ENCODE measurements at places on chromosomes 7 and 10.

DNA sequence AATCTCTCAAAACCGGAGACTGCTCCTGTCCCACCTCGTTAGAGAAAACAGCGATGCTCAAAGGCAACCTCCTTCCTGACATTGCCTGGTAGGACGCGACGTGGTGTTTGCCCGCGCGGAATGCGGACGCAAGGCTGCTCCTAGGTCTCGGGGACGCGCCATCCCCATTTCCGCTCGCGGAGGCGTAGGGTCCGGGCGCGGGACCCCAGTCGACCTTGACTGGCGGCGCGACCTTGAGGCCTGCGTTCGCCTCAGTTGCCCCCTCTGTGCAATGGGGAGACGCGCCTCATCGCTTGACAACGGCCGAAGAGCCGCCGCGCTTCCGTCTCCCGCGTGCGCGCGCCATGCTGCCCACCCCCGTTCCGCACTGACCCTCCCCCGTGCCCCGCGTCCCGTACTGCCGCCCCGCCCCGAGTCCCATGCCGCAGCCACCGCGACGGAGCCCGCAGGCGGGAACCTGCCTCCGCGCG, 412 bp upstream of the PPIA start:
- no peak for DNase-seq

DNA sequence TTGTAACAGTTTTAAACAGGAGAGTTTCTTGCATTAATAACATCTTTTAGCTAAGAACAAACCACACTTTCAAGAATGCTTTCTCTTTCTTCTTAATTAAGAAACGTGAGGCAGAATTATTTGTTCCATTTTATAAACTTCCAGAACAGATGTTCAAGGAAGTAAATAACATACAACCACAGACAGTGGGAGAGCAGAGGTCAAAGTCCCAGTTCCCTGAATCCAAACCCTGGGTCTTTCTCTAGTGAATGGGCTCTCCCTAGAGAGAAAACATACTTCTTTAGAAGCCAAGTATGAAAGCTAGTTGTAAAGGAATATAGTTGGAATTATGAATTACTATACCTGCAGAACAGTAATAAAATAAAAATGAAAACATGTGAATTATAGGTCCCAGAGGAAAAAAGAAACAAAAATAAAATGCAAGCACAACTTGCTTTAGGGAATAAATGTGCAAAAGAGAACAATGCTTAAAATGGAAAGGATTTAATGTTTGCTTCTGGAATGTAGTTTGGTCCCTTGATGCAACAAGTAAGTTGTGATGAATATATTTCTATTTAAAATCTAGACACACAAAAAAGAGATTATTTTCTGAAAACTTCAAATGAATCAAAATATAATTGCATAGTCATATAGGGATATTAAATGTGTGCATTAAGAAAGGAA, 6.0 kb downstream of the OR6B1 start:
- DNase-seq: no peak

DNA sequence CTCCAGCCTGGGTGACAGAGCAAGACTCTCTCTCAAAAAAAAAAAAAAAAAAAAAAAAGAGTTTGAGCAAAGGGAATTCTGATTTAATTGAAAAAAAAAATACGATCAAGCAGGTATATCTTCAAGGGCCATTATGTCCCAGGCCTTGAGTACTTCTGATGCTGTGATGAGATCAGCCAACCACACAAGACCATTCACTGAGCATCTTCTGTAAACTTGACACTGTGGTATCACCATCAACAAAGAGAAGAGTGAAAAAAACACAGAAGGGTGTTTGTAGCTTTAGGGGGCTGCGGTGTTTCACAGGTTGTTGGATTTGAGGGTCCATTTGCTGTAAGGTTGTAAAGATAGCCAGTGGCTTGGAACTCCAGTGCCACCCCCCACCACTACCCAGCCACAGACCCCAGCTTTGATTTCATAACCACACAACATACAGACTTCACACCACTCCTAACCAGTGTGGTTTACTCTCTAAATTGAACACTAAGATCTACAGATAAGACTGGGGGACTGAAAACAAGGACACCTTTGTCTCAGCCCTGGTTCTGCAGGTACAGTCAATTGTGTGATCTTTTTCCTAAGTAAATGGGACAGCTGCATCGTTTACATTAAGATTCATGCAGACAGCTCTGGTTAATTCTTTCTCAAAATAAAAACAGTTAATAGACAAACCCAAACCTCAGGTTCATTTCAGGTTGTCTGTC, 66.4 kb downstream of the CDC123 start:
- no peak for DNase-seq

DNA sequence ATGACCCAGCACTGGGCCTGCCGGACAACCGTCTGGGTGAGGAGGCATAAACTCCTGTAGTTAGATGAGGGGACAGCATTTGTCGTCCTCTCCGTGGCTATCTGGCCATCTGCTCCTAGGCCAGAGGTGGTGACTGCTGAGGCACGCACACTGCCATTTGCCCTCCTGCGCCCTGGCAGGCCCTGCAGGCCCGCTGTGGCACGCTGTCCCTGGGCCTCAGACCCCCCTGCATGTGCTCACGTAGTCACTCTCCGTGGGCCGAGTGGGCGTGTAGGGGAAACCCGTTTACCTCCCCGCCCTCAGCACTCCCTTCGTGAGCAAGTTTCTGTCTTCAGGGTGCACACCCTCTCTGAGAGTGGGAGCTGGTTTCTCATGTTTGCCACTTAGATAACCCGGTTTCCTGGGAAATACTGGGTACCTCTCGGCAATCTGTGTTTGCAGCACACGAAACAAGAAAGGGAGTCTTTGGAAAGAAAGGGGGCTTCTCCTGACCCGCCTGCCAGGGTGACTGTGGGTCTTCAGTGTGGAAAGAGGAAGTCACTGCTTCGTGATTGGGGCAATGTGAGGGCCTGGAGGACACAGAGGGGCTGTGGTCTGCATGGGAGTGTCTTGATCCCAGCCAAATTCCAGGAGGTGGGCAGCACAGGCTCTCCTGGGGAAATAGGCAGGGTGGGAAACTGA, 10.8 kb downstream of the ADAMTS14 start:
- DNase-seq: no peak

- DNase-seq: no peak
Measured at GRCh38 chr10:63921908-63922467, 400.8 kb downstream of the REEP3 start.

GRCh38 chr7:117458977-117459583, 20.7 kb upstream of the CFTR start:
- no peak for DNase-seq

- DNase-seq: no peak
Measured at GRCh38 chr7:82294382-82294784, 149.2 kb downstream of the CACNA2D1 start.

GRCh38 chr7:105354383-105354782, 34.3 kb downstream of the SRPK2 start:
- DNase-seq: no peak

DNA sequence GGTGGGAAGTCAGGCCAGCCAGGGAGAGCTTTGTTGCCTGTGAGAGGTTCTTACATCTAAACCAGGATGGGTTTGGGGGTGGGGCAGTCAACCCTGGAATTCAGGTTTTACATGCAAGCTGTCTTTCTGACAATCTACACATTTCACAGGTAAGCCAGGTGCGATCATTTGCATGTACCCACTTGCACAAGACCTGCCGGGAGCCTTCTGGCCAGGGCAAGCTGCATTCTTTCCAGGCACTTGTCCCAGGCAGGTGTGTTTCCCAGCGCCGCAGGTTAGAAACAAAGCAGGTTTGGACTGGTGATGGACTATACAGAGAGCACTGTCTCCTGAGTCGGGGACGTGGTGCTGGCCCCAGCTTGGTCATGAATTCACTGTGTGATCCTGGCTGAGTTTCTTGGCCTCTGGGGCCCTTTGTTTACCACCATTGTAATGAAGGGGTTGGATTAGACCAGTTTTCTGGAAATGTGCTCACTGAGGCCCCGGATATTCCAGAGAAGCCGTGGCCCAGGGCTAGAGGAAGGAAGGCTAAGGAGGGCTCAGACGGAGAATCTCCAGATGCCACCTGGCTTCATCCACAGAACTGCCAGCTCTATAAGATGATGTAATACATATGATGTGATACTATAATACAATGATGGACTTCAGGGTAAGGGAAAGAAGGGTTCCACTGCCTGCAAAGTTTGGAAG, 205.2 kb upstream of the SVIL start:
- DNase-seq: no peak

DNA sequence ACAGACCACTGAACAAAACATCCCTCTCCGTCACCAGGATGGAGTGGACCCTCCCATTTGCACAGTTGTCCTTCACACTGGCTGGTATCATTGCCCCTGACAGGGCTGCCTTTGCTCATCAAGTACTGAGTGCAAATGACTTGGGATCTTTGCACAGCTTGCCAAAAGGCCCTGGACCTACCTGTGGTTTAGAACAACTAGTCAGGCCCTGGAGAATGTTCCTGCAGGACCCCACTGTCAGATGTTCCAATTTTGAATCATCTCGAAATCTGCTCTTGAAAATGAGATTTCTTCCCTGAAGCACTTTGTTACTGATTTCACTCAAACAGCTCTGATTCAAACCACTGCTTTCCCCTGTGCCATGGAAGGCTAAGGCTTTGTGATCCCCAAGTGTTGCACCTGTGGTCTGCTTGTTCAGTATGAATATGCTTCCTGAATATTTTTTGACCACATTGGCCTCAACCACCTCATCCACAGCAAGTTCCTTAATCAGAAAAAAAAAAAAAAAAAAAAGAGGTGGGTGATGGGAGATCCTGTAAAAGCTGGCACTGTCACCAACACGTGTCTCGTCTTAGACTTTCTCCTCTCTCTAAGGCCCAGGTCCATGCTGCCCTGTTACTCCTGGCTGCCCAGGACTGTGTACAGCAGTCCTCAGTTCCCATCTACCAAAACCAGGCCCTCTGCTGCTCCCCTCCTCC, 2.7 kb upstream of the AOAH start:
- no peak for DNase-seq

- DNase-seq: no peak
Measured at GRCh38 chr10:118968060-118968459, 61.5 kb upstream of the NANOS1 start.
